ENCODE measurements at places on chromosomes 3 and 15.

DNA sequence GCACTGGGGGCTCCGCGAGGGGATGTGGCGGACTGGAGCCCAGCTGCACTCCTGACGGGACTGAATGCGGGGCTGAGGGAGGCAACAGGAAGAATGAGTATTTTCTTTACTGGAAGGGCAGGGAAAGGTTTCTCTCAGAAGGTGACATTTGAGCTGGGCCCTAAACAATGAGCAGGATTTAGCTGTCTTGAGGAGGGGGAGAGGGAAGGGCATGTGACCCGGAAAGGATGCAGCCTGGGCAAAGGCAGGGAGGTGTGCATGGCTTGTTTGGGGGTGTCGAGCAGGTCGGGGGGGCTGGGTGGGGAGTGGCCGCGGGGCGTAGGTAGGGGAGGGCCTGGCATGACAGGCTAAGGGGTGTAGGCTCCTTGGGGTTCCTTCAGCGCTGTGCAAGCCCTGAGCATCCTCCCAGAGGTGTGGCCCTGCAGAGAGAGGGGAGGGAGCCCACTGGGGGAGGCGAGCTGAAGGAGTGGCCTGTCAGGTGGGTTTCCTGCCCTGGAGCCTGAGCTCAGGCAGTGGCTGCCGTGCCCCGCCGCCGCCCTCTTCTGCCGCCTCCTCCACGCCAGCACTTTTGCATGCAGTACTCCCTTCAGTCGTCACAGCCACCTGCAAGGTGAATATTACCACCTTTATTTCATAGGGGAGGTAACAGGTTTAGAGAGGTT is 17.2 kb upstream of the ANKDD1A start:
- no peak for DNase-seq

- no peak for DNase-seq
Observed at GRCh38 chr15:38721568-38721945, 156.9 kb upstream of the RASGRP1 start.

DNA sequence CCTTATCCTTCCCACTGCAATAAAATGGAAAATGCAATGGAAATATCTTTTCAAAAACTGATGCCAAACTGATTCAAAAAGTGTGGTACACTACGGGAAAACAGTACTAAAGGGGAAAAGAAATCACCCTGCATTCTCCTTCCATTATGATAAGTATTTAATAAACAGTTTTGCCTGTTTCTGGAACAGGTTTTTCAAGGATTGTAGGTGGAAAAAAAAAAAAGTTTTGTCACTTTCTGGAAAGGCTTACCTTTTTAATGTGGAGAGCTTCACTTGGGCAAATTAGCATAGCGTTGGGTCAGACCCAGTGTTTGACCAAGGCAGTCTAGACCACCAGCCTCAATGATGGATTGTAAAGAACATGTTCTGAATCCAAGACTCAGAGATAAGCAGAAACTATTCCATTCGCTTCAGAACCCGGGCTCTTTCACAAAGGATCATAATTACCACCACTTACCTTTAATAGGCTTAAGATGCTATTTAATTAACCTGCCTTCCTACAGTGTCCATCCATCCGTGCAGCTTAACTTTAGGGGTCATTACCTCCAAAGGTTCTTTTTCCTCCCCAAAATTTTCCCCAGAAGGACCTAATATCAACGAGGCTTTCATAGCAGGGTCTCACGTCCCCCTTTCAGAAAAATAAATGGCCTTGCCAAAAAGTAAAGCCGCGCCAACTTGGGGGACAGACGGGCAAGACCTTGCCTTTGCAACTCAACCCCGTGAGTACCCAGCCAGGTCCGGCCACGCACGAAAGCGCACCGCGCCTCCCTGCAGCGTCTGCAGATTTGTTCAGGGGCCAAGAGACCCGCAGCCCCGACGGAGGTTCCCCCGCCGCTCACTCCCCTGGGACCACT is 1.0 kb downstream of the DCBLD2 start:
- no peak for DNase-seq

GRCh38 chr15:36645106-36645505 is 65.7 kb downstream of the CDIN1 start:
- DNase-seq, result no peak

DNA sequence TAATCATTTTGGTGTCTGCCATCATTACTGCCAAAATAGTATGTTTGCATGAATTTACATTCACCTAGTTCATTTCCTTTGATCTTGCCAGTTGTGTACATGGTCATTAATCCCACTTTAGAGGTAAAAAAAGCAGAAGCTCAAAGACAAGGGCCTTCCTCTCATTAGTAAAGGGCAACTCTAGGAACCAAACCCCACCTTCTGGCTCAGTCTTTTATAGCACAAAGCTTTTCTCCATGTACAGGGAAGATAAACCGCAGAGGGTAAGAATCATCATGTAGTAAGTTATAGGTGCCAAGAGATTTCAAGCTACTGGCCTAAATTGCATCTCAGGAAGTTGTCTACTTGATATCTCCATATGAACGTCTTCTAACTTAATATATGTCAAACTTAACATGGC is 19.3 kb upstream of the SPG21 start:
- DNase-seq, result no peak

DNA sequence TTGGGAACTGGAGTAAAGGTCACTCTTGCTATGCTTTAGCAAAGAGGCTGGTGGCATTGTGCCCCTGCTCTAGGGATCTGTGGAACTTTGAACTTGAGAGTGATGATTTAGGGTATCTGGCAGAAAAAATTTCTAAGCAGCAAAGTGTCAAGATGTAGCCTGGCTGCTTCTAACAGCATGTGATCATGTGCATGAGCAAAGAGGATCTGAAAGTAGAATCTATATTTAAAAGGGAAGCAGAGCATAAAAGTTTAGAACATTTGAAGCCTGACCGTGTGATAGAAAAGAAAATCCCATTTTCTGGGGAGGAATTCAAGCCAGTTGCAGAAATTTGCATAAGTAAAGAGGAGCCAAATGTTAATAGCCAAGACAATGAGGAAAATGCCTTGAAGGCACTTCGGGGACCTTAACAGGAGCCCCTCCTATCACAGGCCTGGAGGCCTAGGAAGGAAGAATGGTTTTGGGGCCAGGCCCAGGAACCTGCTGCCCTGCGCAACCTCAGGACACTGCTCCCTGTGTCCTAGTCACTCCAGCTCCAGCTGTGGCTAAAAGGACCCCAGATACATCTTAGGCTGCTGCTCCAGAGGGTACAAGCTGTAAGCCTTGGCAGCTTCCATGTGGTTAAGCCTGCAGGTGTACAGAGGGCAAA is 212.2 kb upstream of the LINGO1 start:
- no peak for DNase-seq

- peak; percentile 29 for DNase-seq
Observed at GRCh38 chr3:32239307-32240158, 1.1 kb downstream of the CMTM8 start.

DNA sequence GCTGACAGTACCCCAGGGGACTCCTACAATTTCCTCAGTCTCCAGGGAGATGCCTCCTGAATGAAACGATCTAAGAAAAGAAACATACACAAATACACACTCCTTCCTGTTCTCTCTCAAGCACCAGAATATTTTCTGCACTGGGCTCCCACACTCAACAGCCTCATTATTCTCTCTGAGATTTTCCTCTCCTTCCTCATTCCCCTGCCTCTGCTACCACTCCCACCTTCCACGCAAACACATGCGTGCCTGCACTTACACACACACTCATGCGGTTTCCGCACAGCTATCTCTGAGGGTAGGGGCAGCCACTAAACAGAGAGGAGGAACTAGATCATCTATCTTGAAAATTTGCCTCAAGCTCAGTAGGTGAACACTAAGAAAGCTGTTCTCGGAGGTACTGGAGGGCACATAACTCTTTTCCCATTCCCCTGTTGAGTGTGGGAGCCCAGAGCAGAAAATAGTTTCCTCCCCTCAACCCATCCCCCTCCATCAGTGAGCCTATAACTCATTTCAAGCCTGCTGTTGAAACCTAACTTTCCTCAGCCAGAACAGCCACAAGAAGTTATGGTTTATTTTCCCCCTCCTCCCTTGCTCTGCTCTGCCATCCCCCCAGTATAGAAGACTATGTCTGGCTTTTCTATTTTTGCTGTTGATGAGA is 30.5 kb upstream of the TIPARP start:
- no peak for DNase-seq

- DNase-seq, result no peak
Observed at GRCh38 chr3:53382106-53382505, 34.8 kb upstream of the DCP1A start.

DNA sequence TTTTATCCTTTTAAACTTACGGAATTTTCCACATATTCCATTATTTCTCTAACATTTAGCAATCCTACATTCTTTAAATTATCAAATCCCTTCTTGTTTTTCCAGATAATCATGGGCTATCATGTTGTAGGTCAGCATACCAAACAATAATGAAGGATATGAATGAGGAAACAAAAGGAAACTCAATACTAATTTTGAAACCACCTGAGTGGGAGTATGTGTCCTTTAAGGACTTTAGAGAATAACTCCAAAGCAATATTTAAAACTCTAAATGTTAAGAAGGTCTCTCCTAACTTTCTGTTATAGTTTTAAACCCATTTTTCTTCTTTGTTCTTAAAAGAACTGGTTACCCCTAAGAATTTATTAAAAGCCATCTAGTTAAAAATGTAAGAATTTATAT is 43.0 kb downstream of the TP53BP1 start:
- no peak for DNase-seq

- DNase-seq, result no peak
Observed at GRCh38 chr3:49236226-49236625, 40.8 kb downstream of the C3orf62 start.

- no peak for DNase-seq
Observed at GRCh38 chr15:76460871-76461270, 124.3 kb downstream of the ISL2 start.

GRCh38 chr3:13391308-13391707 is 28.8 kb downstream of the NUP210 start:
- DNase-seq, result no peak

GRCh38 chr3:33717616-33717865 is 513 bp downstream of the CLASP2 start:
- no peak for DNase-seq

GRCh38 chr3:102608875-102609274 is 174.1 kb downstream of the ZPLD1 start:
- no peak for DNase-seq

DNA sequence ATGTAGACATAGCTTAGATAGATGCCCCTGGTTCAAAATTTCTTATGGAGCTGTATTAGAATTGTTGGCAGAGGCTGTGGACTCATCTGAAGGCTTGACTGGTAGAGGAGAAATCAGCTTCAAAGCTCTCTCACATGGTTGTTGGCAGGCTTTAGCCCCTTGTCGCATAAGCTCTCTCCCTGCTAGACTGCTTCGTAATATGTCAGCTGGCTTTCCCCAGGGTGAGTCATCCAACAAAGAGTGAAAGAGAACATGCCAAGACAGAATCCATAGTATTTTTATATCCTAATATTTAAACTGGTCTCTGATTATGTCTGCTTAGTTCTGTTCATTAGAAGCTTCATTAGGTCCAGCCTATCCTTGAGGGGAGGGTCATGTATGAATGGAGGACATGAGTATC is 427.4 kb upstream of the NAALADL2 start:
- DNase-seq, result no peak

- DNase-seq, result no peak
Observed at GRCh38 chr3:2148561-2149340, 50.1 kb downstream of the CNTN4 start.

DNA sequence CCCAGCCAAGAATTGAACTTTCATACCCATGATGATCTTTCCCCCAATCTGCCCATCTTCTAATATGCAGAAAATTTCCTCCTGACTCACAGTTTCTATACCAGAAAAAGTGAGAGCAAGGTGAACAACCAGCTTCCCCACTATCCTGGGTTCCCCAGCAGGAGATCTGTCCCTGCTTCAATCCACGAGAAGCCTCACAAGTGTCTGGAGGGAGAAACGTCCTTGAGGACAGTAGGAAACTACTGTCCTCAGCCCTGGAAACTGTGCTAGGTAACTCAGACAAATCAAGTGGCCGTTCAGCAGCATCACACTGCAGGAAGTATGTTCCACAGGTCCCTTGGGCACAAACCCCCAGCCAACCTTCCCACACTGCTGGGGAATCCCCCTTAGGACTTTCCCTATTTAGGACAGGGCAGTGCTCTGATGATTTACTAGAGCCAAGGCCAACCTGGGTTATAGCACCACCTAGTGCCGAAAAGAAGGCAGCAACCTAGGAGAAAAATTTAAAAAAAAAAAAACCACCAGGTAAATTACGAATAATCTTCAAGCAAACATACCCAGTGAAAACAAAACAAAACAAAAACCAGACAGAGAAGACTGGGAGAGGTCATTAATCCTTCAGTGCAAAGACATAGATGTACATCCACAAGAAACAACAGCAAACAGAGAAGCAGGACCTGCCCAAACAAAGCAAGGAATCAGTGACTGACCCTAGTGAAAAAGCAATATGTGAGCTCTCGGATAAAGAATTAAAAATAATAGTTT is 36.0 kb downstream of the MORC1 start:
- peak; percentile 13 for DNase-seq

DNA sequence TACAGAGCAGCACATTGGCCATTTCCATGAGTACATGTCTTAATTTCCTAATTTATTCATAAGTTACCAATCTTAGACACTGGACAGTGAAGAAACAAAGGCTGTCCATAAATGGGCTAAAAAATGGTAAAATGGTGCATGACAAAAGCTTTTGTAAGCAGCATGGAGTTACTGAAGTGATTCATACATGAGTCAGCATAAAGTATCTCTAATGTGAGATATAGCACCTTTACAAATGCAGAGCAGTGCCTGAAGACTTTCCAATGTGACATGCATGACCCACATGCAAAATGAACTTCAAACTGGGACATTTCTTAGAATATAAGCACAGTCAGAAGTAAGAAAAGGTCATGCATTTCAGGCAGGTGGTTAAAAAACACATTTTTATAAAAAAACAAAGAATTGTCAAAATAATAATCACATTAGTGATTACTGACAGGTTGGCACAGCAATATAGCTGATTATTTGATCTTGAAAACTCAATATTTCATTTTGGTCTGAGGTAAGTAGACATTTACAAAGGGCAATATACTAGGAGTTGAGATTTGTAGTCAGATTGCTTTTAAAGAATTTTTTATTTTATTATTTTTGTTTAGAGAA is 299.3 kb downstream of the PLCL2 start:
- no peak for DNase-seq

DNA sequence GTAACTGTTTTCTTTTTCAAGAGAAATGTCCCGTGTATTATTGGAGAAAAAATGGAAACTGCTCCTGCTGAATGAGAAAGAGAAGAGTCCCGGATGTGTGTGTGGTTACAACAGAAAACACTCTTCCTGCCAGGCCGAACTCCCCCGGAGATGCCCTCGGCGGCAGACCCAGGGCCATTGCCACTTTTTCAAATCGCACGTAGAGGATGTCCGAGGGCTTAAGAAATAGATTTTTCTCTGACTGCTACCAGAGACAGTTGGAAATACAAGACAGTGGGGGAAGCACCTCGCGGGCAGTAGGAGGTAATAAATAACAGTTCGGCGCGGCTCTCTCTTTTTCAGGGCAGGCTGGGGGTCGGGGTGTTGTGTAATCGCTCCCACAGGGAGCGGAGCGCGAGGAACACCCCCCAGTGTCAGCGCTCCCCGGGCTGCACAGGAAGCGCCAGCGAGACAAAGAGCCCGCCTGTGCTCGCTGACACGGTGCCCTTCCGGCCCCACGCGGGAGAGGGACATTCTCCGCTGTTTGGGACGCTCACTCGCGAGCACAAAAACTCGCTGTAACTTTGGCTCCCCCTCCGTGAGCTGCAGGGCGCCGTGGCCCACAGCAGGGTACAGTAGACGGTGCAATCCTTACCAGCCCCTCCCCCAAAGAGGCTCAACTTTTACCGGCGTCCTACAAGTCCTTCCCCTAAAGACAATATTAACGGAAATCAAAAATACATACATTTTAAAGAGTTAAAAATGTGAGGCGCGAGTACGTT is 1.1 kb downstream of the VGLL4 start:
- peak; percentile 29 for DNase-seq

GRCh38 chr3:169034401-169034800 is 629.1 kb downstream of the MECOM start:
- DNase-seq, result no peak

GRCh38 chr15:70555713-70556112 is 207.6 kb downstream of the UACA start:
- no peak for DNase-seq
